ENCODE measurements at places on chromosomes 12 and 14. TPM values are rescaled to one million over a fixed set of nuclear protein-coding genes. Genes with fewer than 3 reads are reported as not detected.

GPX2 gene
- total RNA-seq = not detected

TMEM229B gene
- total RNA-seq = 7.1 TPM

RPGRIP1 gene
- total RNA-seq = not detected

GRCh38 chr12:115866909-115867525 is 410.5 kb downstream of the MED13L start:
- H3K4me1 ChIP-seq = no peaks in the 10 kb centered on the region
- no peak overlapping the region for H3K4me3 ChIP-seq
- H3K36me3 ChIP-seq = no peaks in the 10 kb centered on the region
- H3K27me3 ChIP-seq = peaks cover 35% of the 10 kb centered on the region
- H3K27ac ChIP-seq = no peak overlapping the region
- no peak for DNase-seq

GRCh38 chr12:2334271-2334670 is 281.5 kb downstream of the CACNA1C start:
- H3K27me3 ChIP-seq = peaks cover 23% of the 10 kb centered on the region
- H3K4me1 ChIP-seq = peaks cover 2% of the 10 kb centered on the region
- H3K4me3 ChIP-seq = no peak overlapping the region
- DNase-seq = no peak

PUS7L gene
- total RNA-seq = 22.2 TPM

DNA sequence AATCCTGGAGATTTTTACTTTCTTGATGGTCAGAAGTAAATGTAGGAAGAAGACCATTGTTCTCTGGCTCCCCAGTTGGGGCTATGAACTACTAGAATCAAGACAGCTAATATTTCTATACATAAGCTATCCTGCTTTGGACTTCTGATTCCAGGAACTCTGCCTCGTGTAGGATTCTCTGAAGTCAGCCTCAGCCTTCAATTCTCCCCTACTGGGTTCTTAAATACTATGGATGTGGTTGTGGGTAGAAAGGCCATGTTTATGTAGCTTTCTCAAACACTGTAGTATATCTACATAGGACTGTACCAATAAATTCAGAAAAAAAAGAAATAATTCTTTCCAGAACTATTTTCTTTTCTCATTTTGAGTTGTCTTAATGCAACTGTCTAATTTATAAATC is 302.5 kb downstream of the ITPR2 start:
- H3K4me3 ChIP-seq = no peak overlapping the region
- no peaks in the 10 kb centered on the region for H3K4me1 ChIP-seq
- DNase-seq = no peak
- H3K36me3 ChIP-seq = peaks cover 23% of the 10 kb centered on the region
- H3K27me3 ChIP-seq = no peaks in the 10 kb centered on the region

GRCh38 chr12:132477017-132477702 is 12.8 kb upstream of the FBRSL1 start:
- no peak for DNase-seq
- H3K4me1 ChIP-seq = peaks cover 7% of the 10 kb centered on the region
- no peaks in the 10 kb centered on the region for H3K27me3 ChIP-seq
- H3K4me3 ChIP-seq = no peak overlapping the region
- H3K36me3 ChIP-seq = peaks cover 4% of the 10 kb centered on the region

GRCh38 chr14:92160619-92161018 is 38.9 kb downstream of the CPSF2 start:
- H3K4me1 ChIP-seq = peaks cover 6% of the 10 kb centered on the region
- DNase-seq = no peak
- no peaks in the 10 kb centered on the region for H3K27me3 ChIP-seq
- H3K36me3 ChIP-seq = peaks cover 38% of the 10 kb centered on the region
- no peak overlapping the region for H3K4me3 ChIP-seq

DNA sequence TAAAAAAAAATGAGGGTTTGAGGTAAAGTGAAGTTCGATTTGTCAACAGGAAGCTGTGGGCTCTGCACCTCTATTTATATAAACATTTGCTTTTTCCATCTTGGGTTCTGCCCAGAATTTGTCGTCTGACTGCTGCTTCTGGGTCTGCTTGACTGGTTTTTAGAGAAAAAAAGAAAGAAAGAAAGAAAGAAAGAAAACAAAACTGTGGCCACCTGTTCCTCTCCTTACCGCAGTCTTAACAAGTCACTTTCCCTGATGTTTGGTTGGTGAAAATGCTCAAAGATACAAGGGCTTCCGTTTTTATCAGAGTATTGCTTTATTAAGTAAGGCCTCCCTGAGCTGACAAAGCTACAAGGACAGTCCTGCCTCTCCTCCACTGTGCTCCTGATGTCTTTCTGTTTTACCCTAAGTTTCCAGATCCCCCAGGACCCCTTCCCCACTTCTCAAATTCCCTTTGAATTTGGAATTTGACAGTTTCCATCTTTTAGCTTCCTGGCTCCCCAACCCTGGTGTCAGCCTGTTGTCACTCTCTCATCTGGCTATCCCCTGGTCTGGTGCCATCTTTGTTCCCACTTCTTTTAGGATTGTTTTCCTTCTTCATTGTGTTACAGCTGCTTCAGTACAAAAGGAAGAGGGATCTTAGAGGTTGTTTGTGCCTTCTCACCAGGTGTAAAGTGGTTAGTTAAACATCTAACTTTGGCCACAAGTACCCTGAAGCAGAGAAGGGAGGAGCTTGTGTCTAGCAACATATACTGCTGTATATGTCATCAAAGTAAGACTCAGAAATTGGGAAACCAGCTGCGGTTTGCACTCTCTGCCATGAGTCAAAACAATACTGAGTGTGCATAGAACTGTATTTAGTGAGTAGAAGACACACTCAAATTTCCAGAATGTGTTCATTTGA is 18.0 kb downstream of the MFAP5 start:
- H3K4me3 ChIP-seq = peak overlapping the region; percentile 81
- no peaks in the 10 kb centered on the region for H3K36me3 ChIP-seq
- peaks cover 34% of the 10 kb centered on the region for H3K4me1 ChIP-seq

ASPG gene
- total RNA-seq = not detected

DNA sequence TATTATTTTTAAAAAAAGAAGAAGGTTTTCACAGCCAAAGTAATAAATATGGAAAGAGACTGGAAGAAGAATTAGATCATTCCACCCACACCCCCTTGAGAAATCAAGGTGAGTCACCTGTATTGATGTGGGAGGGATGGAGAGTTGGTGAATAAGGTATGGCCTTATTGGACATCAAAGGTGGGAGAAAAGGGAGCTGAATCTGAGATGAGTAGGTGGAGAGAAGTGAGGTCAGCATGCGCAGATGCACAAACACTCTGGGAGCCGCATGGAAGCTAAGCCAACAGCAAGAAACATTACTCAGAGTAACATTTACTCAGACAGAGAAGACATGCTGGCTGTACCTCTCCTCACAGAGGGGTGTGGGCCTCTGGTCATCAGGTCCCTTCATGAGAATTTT is 113.1 kb upstream of the FOXG1 start:
- H3K4me1 ChIP-seq = no peaks in the 10 kb centered on the region
- H3K36me3 ChIP-seq = peaks cover 6% of the 10 kb centered on the region
- no peaks in the 10 kb centered on the region for H3K27me3 ChIP-seq
- no peak overlapping the region for H3K27ac ChIP-seq
- no peak for DNase-seq
- H3K4me3 ChIP-seq = no peak overlapping the region

- no peak overlapping the region for H3K27ac ChIP-seq
- H3K4me3 ChIP-seq = no peak overlapping the region
- peaks cover 21% of the 10 kb centered on the region for H3K4me1 ChIP-seq
- H3K27me3 ChIP-seq = no peaks in the 10 kb centered on the region
- H3K36me3 ChIP-seq = no peaks in the 10 kb centered on the region
Observed at GRCh38 chr14:76917158-76917596, 91.0 kb downstream of the LRRC74A start.

GRCh38 chr12:101051151-101051550 is 158.9 kb downstream of the SLC5A8 start:
- H3K36me3 ChIP-seq = no peaks in the 10 kb centered on the region
- H3K27ac ChIP-seq = no peak overlapping the region
- no peaks in the 10 kb centered on the region for H3K4me1 ChIP-seq
- no peak for DNase-seq
- no peaks in the 10 kb centered on the region for H3K27me3 ChIP-seq
- H3K4me3 ChIP-seq = no peak overlapping the region
